ENCODE measurements at places on chromosomes 3 and 15. TPM values are rescaled to one million over a fixed set of nuclear protein-coding genes. Genes with fewer than 3 reads are reported as not detected.

DNA sequence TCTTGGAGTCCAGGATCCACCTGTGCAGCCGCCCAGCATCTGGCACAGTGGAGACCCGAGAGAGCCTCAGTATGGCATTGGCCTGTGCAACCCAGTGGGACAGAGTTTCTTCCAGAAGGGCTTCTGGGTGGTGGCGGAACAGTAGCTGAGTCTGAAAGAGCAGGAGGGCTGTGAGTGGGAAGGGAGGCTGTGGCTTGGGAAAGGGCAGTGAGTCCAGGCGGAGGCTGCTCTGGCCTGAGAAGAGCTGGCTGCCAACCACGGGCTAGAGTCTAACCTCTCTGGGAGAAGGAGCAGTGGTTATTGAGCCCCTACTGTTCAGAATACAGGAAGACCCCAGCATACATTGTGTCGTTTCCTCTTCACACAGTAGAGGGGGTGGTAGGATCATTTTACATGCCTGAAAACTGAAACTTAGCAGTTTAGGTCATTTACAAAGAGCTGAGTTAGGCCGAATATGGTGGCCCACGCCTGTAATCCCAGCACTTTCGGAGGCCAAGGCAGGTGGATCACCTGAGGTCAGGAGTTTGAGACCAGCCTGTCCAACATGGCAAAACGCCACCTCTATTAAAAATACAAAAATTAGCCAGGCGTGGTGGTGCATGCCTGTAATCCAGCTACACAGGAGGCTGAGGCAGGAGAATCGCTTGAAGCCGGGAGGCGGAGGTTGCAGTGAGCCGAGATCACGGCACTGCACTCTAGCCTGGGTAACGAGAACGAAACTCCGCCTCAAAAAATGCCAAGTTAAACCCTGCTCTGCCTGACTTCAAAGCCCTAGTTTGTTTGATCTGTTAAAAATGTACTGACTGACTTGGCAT is 3.2 kb downstream of the AEN start:
- peak overlapping the region; percentile 88 for H3K27ac ChIP-seq
- H3K4me3 ChIP-seq, result peak overlapping the region; percentile 93
- DNase-seq, result no peak
- H3K27me3 ChIP-seq, result no peaks in the 10 kb centered on the region

- H3K36me3 ChIP-seq, result no peaks in the 10 kb centered on the region
- H3K4me3 ChIP-seq, result no peak overlapping the region
- no peak for DNase-seq
- H3K27ac ChIP-seq, result no peak overlapping the region
- no peaks in the 10 kb centered on the region for H3K27me3 ChIP-seq
- H3K4me1 ChIP-seq, result no peaks in the 10 kb centered on the region
These were observed 904.2 kb downstream of the EPHA3 start for GRCh38 chr3:90011596-90011995.

DNA sequence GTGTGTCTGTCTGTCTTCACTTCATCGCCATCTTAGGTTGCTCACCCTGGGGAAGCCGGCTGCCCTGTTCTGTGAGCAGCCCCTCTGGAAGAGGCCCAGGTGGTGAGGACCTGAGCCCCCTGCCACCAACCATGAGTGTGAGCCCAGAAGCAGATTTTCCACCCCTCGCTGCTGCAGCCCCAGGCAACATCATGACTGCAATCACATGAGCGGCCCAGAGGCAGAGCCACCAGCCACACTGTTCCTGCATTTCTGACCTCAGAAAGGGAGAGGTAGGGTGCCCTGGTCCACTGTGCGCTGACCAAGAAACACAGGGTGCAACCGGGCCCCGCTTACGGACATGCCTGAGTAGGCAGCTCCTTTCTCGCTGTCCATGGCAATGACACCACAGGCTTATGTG is 92.3 kb upstream of the IQSEC1 start:
- DNase-seq, result no peak
- no peaks in the 10 kb centered on the region for H3K36me3 ChIP-seq
- no peak overlapping the region for H3K27ac ChIP-seq
- peaks cover 38% of the 10 kb centered on the region for H3K27me3 ChIP-seq
- H3K4me3 ChIP-seq, result no peak overlapping the region

DNA sequence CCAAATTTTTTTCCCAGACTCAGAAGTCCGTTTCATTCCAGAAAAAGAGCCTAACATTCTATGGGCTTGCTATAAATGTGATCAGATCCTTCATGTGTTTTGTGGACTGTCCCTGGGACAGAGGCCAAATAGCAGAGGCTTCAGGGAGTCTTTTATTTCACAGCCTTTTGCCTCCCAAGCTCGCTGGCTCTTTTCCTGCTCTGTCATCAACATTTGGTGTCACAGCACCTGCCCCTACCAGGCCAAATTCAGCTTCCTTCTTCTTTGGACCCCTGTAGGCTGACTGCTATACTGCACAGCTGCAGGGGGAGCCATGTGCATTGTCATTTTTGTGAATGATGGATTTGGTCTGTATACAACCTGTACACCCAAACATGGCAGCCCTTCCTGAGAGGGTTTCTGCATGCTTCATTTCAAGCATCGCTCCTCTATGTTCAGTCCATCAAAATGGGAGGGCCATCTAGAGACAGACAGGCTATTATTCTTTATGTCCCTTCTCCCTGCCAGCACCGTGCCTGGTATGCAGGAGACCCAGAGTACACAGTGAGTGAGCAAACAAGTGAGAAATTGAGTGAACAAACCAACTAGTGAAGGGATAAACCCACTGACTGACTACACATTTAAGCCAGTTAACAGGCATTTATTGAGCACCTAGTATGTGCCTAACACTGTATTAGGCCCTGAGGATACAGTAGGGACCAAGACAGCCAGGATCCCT is 17.9 kb upstream of the RPP14 start:
- H3K27ac ChIP-seq, result no peak overlapping the region
- no peaks in the 10 kb centered on the region for H3K4me1 ChIP-seq
- no peaks in the 10 kb centered on the region for H3K27me3 ChIP-seq

- peak overlapping the region; percentile 89 for H3K27ac ChIP-seq
- H3K27me3 ChIP-seq, result no peaks in the 10 kb centered on the region
- peaks cover 29% of the 10 kb centered on the region for H3K4me1 ChIP-seq
- no peak overlapping the region for H3K4me3 ChIP-seq
These were observed 3.1 kb downstream of the AP4E1 start for GRCh38 chr15:50911621-50912020.

DNA sequence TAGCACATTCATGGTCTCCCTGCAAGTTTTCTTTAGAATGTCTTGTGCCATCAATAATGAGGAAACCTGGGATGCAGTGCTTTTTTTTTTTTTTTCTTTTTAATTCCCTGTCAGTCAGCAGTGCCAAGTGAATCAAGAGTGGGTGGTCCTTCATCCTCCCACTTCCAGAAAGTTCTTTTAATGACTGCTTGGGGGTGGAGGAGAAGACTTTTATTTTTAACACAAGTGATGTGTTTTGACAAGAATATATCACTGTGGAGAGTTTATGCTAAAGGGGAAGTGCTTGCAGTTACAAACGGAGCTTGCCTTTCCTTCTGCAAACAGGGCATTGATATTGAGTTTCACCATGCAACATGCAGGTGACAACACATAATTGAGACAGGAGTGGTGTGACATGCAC is 69.7 kb downstream of the CACNA2D3 start:
- no peaks in the 10 kb centered on the region for H3K27me3 ChIP-seq
- no peaks in the 10 kb centered on the region for H3K36me3 ChIP-seq
- H3K27ac ChIP-seq, result no peak overlapping the region
- no peak for DNase-seq

DNA sequence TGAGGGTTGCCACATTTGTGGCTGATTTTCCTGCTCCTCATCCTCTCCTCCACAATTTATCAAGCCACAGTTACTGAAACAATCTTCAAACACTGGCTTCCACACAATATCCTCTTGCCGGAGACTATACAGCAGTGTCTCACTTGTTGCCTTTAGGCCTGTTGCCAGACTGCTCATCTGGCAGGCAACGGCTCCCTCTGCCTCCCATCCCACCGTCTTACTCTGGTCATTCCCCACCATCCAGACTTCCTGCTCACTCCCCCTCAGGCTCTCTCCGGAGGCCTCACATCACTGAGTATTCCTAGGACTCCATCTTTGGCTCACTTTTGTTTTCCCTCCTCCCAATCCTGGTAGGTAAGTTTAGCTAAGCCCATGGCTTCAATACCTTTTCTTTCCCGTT is 301.9 kb downstream of the IL20RB start:
- no peak overlapping the region for H3K27ac ChIP-seq
- DNase-seq, result no peak
- no peaks in the 10 kb centered on the region for H3K36me3 ChIP-seq
- no peak overlapping the region for H3K4me3 ChIP-seq
- no peaks in the 10 kb centered on the region for H3K27me3 ChIP-seq

SLC12A1 gene
- not detected for total RNA-seq

DNA sequence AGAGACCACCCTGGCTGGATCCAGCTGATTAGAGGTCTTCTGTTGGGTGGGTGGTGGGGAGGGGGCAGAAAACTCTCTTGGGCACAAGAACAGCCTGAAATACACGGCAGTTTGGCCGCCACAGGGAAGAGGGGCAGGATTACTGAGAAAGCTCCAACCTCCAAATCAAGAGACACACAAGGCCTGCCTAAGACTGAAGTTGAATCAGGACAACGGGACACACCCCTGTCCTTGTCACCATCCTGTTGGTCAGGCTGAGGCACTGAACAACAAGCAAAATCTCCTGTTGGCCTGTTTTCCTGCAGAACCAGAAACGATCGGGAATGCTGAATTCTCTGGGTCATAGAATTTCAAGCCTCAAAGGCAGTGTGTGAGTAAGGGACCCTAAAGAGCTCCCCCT is 247.8 kb downstream of the FAM43A start:
- H3K27ac ChIP-seq, result no peak overlapping the region
- peaks cover 8% of the 10 kb centered on the region for H3K27me3 ChIP-seq
- H3K4me3 ChIP-seq, result no peak overlapping the region

TMCO5A gene
- total RNA-seq, result not detected

GRCh38 chr3:52313774-52314188 is 2.3 kb upstream of the DNAH1 start:
- H3K27me3 ChIP-seq, result peaks cover 3% of the 10 kb centered on the region
- H3K36me3 ChIP-seq, result 0 out of 2 replicates have a peak, but pooled peaks cover 3% of the 10 kb centered on the region
- no peak overlapping the region for H3K4me3 ChIP-seq
- H3K4me1 ChIP-seq, result peaks cover 19% of the 10 kb centered on the region
- H3K27ac ChIP-seq, result no peak overlapping the region

DNA sequence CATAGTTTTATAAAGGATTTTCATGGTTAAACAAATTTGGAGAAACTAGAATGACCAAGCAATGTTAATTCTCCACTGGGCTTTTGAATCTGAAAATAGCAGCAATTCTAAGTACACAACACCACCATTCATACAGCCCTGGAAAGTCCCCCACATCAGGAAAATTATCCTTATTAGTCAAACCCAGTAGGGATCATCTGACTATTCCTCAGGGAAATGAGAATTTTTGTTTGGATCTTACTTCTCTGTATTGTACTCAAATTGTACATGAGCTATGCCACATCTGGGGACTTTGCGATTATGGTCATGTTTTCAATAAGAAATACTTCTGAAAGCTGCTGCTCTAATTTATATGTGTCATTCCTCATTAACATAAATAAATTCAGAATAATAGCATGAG is 46.0 kb downstream of the RARB start:
- no peak overlapping the region for H3K27ac ChIP-seq
- peaks cover 60% of the 10 kb centered on the region for H3K4me1 ChIP-seq
- DNase-seq, result no peak
- no peaks in the 10 kb centered on the region for H3K36me3 ChIP-seq
- H3K27me3 ChIP-seq, result peaks cover 2% of the 10 kb centered on the region

KLF15 gene
- 1.1 TPM for total RNA-seq

ENTPD3 gene
- total RNA-seq, result not detected

SMC4 gene
- 95.1 TPM for total RNA-seq
